Ascending aorta (tissue), 2 donors: ENCODE measurements at places on chromosomes 1 and 21.

DNA sequence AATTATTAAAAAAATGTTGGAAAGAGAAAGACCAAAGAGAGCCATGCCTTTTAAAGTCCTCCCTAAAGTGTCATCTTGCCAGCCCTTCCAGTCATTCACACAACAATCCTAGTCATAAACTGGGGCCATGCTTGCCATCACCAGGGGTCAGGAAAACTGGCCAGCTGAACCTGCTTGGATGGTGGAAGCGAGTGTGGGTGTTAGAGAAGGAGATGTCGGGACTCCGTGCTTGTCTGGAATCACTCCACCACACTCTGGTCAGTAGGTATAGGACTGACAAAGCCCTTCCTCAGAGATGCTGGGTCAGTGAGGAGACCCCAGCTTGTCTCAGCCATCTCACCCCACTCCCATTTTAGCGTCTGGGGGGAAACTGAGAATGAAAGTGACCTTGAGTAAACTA, 3.3 kb upstream of the HAPLN2 start:
- DNase-seq: no peak

DNA sequence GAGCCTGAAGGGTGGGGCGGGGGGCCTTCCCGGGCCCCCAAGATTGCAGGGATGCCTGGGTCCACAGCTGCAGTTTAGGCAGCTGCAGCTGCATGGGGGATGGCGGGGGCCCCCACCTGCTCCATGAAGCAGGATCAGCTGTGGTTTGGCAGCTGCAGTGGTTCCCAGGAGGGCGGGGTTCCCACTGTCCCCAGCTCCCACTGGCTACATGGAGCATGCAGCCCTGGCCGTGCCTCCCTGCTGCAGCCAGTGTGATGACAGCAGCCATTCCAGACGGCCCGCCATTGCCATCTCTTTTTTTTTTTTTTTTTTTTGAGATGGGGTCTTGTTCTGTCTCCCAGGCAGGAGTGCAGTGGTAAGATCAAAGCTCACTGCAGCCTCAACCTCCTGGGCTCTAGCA, 992 bp upstream of the C1QA start:
- DNase-seq: no peak

GRCh38 chr1:215728169-215728568, 161.1 kb downstream of the KCTD3 start:
- no peak for DNase-seq

DNA sequence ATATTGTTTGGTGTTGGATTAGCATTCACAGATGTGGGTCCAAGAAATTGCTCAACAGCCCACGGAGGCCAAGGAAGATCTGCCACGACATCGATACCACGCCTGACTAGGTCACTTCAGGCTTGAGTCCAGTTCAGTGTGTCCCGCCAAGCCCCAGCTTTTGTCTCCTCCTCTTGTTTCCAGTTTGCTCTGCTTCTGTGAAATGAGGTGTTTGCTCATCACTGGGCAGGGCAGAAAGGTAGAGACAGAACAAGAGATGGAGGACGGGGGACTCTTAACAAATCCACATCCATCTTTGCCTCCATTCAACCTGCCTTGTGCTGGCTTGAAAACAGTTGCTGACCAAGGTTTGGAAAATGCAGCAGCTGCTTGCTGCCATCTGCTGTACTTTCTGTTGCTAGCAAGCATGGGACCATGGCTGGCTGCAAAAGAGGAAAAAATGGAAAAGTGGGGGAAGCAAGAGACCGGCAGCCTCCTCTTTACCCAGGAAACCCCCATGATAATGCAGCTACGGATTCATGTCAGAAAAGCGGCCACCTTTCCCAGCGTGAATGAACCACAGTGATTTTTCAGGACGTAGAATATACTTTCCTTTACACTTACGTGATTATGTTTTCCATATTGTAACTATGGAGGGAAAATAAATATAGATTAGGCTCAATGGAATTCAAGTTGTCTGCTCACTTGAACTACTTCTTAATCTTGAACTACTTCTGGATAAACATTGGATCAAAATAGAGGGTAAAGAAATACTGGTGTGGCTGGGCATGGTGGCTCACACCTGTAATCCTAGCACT, 80.2 kb upstream of the GREM2 start:
- no peak for DNase-seq

- DNase-seq: no peak
Measured at GRCh38 chr1:109263234-109263596, 13.9 kb downstream of the CELSR2 start.

DNA sequence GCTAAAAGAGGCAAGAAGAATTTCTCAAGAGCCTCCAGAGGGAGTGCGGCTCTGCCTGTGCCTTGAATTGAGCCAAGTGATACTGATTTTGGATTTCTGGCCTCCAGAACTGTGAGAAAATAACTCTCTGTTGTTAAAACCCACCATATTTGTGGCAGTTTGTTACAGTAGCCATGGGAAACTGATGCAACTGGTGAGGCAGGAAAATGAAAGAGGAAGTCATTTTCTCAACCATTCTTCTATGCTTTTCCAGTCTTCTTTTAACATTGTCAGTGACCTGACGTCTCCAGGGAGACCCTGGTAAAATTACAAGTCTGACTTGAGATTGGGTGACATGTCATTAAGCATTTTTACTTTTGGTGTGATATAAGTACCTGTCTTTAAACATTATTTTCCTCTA, 5.8 kb downstream of the OR6P1 start:
- DNase-seq: no peak

- no peak for DNase-seq
Measured at GRCh38 chr1:170309389-170310013, 163.7 kb downstream of the NTMT2 start.

GRCh38 chr1:203422116-203422515, 53.5 kb upstream of the PRELP start:
- DNase-seq: no peak

DNA sequence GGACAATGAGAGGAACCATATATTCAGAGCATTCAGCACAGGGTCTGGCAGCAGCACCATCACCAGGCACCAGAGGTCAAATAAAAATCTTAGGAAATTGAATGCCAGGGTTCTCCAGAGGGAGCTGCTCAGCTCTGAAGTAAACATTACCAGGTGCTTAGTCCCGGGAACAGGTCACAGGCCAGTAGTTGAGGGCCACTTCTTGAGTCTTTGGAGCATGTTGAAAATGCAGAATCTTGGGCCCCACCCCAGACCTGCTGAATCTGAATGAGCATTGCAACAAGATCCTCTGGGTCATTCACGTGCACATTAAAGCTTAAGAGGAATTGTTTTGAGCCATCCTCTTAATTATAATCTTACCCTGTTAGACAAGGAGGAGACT, 33.8 kb downstream of the PHC2 start:
- DNase-seq: no peak

- DNase-seq: no peak
Measured at GRCh38 chr21:22352088-22352487, 1353.9 kb downstream of the NCAM2 start.
